Dermis microvascular lymphatic vessel endothelial cell (primary cell): ENCODE measurements at places on chromosomes 3 and 15. TPM values are rescaled to one million over a fixed set of nuclear protein-coding genes. Genes with fewer than 3 reads are reported as not detected.

Gene RTP1
- total RNA-seq = not detected in 2 replicates

Gene PGBD4
- 0.64 and 1.1 TPM in 2 replicates for total RNA-seq

Gene SAXO2
- 0.26 and 0.38 TPM in 2 replicates for total RNA-seq

Gene USF3
- total RNA-seq = 4.9 and 5.7 TPM in 2 replicates

Gene IGSF10
- total RNA-seq = under 0.01 TPM in 1 of 2 replicates, not detected in the other

Gene PIGZ
- total RNA-seq = 2.6 and 4.6 TPM in 2 replicates

Gene MYRIP
- total RNA-seq = 5.0 and 9.2 TPM in 2 replicates

Gene CPNE9
- total RNA-seq = not detected in 2 replicates

Gene ZNF717
- 7.2 TPM in 2 replicates for total RNA-seq

Gene SCG3
- total RNA-seq = 0.13 and 0.76 TPM in 2 replicates

Gene SLC35G2
- total RNA-seq = 17.3 and 25.2 TPM in 2 replicates

Gene KCNAB1
- under 0.01 and 1.6 TPM in 2 replicates for total RNA-seq

Gene SIDT1
- total RNA-seq = under 0.01 TPM in 1 of 2 replicates, not detected in the other

Gene AP3B2
- not detected in 2 replicates for total RNA-seq

Gene CCDC9B
- total RNA-seq = 6.5 and 13.3 TPM in 2 replicates

Gene ADAMTS7
- total RNA-seq = 6.5 and 8.1 TPM in 2 replicates

Gene ZMYND10
- total RNA-seq = under 0.01 and 0.25 TPM in 2 replicates

Gene RPL4
- total RNA-seq = 1,501 and 2,634 TPM in 2 replicates

Gene SH2D7
- total RNA-seq = not detected in 2 replicates

Gene SPTBN5
- 0.63 and 2.7 TPM in 2 replicates for total RNA-seq

Gene OXTR
- total RNA-seq = 0.13 and 1.3 TPM in 2 replicates

Gene ACKR2
- 3.5 and 23.5 TPM in 2 replicates for total RNA-seq

Gene MAGEL2
- total RNA-seq = not detected in 2 replicates

Gene ATP13A5
- not detected in 2 replicates for total RNA-seq

Gene MAP1A
- total RNA-seq = under 0.01 and 0.13 TPM in 2 replicates

Gene SLC6A11
- total RNA-seq = not detected in 2 replicates

Gene PDE8A
- total RNA-seq = 50.2 and 78.3 TPM in 2 replicates

Gene CYP8B1
- total RNA-seq = not detected in 2 replicates

Gene LMAN1L
- not detected in 2 replicates for total RNA-seq

Gene TNNC1
- total RNA-seq = 0.13 TPM in 1 of 2 replicates, not detected in the other

Gene EDEM1
- total RNA-seq = 14.5 and 20.4 TPM in 2 replicates

Gene ZNF660
- 0.51 and 0.76 TPM in 2 replicates for total RNA-seq

Gene RTP4
- total RNA-seq = 1.3 and 5.2 TPM in 2 replicates

Gene MTMR10
- total RNA-seq = 20.0 and 26.7 TPM in 2 replicates

Gene VIPR1
- 0.38 TPM in 1 of 2 replicates, not detected in the other for total RNA-seq

Gene TM2D3
- total RNA-seq = 31.7 and 54.4 TPM in 2 replicates

Gene NR2E3
- total RNA-seq = under 0.01 and 0.13 TPM in 2 replicates

Gene LTF
- total RNA-seq = 0.13 and 0.26 TPM in 2 replicates
